Esophagus muscularis mucosa (tissue), 4 donors: ENCODE measurements at places on chromosomes 7 and 10. TPM values are rescaled to one million over a fixed set of nuclear protein-coding genes. Genes with fewer than 3 reads are reported as not detected.

DNA sequence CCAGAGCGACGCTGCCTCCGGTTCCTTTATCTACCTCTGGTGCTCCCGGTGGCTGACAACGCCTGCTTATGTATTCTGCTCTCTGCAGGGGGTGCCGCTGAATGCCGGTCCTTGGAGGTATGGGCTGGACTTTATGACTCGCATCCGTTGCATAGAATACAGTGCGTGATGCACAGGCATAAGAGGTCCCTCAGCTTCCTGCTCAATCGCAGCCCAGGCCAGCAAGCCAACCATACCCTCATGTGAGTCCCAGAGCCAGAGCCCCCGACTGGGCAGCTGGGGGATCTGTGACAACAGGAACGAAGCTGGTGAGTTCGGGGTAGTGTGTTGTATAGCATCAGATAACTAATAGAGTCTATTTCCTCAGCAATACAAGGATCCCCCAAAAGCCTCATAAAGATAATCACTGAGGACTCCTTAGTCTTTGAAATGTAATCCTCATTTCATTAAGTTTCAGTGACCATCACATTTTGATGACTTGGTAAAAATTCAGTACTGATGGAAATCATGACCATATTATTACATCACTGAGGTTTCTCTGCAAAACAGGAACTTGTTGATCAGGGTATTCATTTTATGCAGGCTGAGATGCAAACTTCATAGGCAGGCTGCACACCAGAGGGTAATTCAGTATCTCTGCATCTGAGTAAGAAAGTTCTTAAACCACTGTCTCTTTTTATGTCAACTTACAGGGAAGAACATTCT is 607.8 kb downstream of the PTPRN2 start:
- DNase-seq = no peak

KRIT1 gene
- total RNA-seq = 57.5 TPM

DNA sequence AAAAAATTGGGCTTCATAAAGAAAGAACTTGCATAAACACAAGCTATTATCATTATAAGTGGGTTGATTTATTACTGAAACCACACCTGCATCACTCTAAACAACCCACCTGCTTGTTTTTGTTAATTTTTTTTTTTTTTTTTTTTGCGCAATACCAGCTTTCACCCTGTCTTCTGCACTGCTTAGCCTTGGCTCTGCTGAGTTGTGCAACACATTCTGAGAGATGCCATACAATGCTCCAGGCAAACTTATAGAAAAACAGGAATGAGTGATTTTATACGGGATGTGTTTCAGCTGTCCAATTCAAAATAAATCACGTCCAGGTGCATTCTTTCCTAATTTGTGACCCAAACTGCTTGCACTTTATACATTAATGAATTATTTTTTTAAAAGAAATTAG is 923.6 kb downstream of the GATA3 start:
- no peak for DNase-seq

- no peak for DNase-seq
Measured at GRCh38 chr10:13643016-13643415, 56.3 kb downstream of the PRPF18 start.

AGR2 gene
- not detected for total RNA-seq

PLEKHS1 gene
- total RNA-seq = not detected

DNA sequence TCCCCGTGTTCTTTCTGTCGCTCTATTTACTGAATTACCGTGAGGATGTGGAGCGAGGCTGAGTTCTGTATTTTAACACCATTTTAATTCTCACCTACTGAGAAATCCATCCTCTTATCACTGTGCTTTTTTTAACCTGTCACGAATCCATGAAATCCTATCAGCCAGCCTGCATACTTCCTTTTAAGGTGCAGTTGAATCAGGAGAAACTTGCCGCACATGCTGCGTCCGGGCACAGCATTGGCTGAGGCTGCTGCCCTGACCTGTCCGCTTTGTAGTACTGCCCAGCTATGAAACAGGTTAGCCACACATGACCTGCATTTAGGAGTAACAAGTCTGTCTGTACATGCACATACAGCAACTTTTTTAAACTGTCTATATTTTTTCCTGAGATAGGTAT is 82.5 kb downstream of the EGFR start:
- no peak for DNase-seq

- DNase-seq = no peak
Measured at GRCh38 chr10:71221586-71222202, 9.3 kb downstream of the UNC5B start.

GRCh38 chr10:118610577-118610976 is 15.1 kb upstream of the PRLHR start:
- no peak for DNase-seq

- no peak for DNase-seq
Measured at GRCh38 chr10:85900487-85900886, 466.1 kb downstream of the GRID1 start.
